Astrocyte (in vitro differentiated cells and primary cell): ENCODE measurements at places on chromosomes 6 and 20. TPM values are rescaled to one million over a fixed set of nuclear protein-coding genes. Genes with fewer than 3 reads are reported as not detected.

MYT1 gene
- 0.17 TPM in 1 of 2 replicates, not detected in the other for total RNA-seq

DAAM2 gene
- 38.4 and 50.3 TPM in 2 replicates for total RNA-seq

ASF1A gene
- 35.7 and 36.4 TPM in 2 replicates for total RNA-seq

DNA sequence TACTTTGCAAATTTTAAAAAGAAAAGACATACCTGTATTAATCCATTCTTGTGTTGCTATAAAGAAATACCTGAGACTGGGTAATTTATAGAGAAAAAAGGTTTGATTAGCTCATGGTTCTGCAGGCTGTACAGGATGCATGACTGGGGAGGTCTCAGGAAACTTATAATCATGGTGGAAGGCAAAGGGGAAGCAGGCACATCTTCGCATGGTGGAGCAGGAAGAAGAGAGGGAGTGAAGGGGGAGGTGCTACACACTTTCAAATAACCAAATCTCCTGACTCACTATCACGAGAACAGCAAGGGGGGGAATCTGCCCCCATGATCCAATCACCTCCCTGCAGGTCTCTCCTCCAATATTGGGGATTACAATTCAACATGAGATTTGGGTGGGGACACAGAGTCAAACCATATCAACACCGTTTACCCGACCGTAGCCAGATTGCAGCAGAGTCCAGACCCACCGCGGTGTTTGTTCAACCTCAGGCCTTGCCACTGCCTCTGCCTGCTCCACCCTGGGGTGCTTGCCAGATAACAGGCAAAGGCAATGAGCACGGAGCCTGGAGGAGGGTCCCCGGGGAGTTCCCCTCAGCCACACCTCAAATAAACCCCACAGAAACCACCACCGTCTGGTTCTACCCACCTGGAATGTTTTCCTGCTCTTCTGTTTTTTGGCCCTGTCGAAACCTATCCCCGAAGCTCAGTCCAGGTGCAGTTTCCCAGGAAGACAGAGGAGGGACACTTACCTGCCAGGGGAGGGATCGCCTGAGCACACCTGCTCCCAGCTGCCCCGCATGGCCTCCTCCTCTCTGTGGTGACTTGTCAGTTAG is 142.2 kb upstream of the AFDN start:
- no peak for DNase-seq
- peaks cover 16% of the 10 kb centered on the region for H3K4me1 ChIP-seq
- H3K4me3 ChIP-seq = no peak overlapping the region
- H3K27me3 ChIP-seq = peaks cover 8% of the 10 kb centered on the region

DNA sequence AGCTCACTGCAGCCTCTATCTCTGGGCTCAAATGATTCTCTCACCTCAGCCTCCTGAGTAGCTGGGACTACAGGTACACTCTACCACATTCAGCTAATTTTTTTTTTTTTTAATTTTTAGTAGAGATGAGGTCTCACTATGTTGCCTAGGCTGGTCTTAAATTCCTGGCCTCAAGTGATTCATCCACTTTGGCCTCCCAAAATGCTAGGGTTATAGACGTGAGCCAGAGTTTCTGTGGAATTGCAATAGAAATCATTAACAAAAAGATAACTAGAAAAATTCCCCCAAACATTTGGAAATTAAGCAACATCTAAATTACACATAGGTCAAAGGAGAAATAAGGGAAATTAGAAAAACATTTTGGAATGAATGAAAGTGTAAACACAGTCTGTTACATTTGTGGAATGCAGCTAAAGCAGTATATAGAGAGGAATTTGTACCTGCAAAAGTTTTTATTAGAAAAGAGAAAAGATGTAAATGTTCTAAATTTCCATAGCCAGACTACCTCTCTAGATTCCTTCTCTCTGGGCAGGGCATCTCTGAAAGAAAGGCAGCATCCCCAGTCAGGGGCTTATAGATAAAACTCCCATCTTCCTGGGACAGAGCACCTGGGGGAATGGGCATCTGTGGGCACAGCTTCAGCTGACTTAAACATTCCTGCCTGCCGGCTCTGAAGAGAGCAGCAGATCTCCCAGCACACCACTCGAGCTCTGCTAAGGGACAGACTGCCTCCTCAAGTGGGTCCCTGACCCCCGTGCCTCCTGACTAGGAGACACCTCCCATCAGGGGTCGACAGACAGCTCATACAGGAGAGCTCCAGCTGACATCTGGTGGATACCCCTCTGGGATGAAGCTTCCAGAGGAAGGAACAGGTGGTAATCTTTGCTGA is 51.3 kb downstream of the ATRN start:
- H3K36me3 ChIP-seq = no peaks in the 10 kb centered on the region
- no peak for DNase-seq
- H3K4me1 ChIP-seq = no peaks in the 10 kb centered on the region

GRCh38 chr6:119649531-119649930 is 300.0 kb upstream of the MAN1A1 start:
- no peaks in the 10 kb centered on the region for H3K4me1 ChIP-seq
- no peaks in the 10 kb centered on the region for H3K27me3 ChIP-seq
- H3K27ac ChIP-seq = no peak overlapping the region
- H3K4me3 ChIP-seq = no peak overlapping the region
- DNase-seq = no peak
- no peaks in the 10 kb centered on the region for H3K36me3 ChIP-seq

STX7 gene
- total RNA-seq = 60.6 and 62.1 TPM in 2 replicates

- no peaks in the 10 kb centered on the region for H3K36me3 ChIP-seq
- H3K27ac ChIP-seq = peak overlapping the region; percentile 61
- no peaks in the 10 kb centered on the region for H3K27me3 ChIP-seq
Observed at GRCh38 chr20:6519556-6519955, 247.9 kb upstream of the BMP2 start.

- DNase-seq = no peak
- H3K4me1 ChIP-seq = peaks cover 17% of the 10 kb centered on the region
- H3K4me3 ChIP-seq = no peak overlapping the region
- H3K27ac ChIP-seq = no peak overlapping the region
Observed at GRCh38 chr6:16412982-16413381, 174.6 kb downstream of the GMPR start.
